ENCODE measurements at places on chromosomes 16 and 17. TPM values are rescaled to one million over a fixed set of nuclear protein-coding genes. Genes with fewer than 3 reads are reported as not detected.

C1QL1 gene
- 8.2 TPM for total RNA-seq

ZG16 gene
- total RNA-seq = not detected

FMNL1 gene
- 13.1 TPM for total RNA-seq

NEUROD2 gene
- not detected for total RNA-seq

LRRC37A gene
- total RNA-seq = 0.20 TPM

PRCD gene
- 0.48 TPM for total RNA-seq

DHRS11 gene
- 11.2 TPM for total RNA-seq

KRT33B gene
- total RNA-seq = 0.24 TPM

CCL1 gene
- not detected for total RNA-seq

KRT17 gene
- 35.9 TPM for total RNA-seq

CDRT15 gene
- 0.84 TPM for total RNA-seq

DNA sequence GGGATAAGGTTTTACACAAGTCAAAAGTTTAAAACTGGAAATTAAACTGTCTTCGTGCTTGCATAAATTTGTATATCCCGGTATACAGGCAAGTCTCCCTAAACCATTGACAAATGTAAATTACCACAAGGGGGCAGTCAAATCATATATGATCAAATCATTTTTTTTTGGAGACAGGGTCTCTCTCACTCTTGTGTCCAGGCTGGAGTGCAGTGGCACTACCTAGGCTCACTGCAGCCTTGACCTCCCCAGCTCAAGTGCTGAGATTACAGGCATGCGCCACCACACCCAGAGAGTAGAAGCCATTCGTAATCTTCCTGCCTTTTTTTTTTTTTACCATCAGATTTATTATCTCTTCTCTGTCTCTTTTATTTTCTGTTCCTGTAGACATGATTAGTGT, 18.5 kb downstream of the TOP2A start:
- DNase-seq = peak; percentile 42

GRCh38 chr16:50388496-50388895, 19.7 kb upstream of the BRD7 start:
- no peak for DNase-seq

DNA sequence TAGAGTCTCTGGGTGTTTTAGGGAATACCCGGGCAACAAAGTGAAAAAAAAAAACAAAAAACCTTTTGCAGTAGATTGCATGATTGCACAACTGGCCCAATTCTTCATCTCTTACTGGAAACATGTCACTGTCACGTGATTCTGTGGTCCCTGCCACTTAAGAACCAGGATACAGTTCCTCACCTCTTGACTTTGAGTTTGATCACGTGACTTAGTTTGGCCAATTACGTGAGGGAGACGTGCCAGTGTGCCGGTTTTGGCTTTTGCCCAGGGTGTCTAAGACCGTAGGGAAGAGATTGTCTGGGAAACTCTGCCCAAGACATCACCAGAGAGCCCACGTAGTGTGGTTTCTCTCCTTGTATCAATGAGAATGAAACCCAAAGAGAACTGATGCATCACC, 88.7 kb downstream of the GRIN2A start:
- peak; percentile 90 for DNase-seq

DNA sequence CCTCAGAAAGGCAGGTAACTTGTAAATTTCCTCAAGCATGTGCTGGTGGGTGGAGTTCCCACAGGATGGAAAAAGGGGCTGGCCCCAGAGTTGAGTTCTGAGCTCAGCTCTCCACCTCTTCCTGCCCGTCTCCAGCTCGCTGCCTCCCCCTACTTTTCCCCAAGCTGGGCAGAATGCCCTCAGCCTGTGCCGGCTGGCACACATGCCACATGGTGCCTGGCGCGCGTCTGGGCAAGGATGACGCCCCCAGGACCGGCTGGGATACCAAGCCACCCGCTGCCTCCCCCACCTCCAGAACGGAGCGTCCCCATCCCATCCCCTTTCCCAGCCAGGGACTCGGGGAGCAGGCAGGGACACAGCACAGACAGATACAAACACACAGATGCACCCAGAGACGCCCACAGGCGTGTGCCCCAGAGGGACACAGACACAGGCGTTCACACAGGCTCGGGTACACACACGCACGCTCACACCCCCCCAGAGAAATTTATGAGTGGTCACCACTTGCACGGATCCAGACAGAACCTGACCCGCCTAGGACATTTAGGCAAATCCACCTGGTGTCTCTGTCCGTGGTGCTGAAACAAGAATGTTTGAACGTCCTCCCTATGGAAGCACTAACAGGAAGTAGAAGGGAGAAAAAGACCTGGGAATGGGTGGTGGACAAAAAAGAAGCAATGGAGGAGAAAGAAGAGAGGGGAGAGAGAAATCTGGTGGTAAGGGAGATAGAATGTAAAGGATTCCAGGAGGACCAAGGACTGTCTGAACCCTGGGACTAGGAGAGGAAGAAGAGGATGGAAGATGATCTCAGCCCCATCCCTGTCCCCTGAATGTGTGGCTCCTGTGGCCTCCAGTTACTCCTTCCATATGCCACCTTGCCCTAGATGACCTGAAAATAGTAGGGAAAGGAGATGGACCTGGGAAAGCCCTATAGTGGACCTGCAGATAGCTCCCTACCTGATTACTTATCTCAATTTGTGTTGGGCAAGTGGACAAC, 15.5 kb downstream of the NEUROD2 start:
- DNase-seq = peak; percentile 42

- no peak for DNase-seq
Measured at GRCh38 chr17:28180449-28180848, 138.0 kb downstream of the NLK start.

DNA sequence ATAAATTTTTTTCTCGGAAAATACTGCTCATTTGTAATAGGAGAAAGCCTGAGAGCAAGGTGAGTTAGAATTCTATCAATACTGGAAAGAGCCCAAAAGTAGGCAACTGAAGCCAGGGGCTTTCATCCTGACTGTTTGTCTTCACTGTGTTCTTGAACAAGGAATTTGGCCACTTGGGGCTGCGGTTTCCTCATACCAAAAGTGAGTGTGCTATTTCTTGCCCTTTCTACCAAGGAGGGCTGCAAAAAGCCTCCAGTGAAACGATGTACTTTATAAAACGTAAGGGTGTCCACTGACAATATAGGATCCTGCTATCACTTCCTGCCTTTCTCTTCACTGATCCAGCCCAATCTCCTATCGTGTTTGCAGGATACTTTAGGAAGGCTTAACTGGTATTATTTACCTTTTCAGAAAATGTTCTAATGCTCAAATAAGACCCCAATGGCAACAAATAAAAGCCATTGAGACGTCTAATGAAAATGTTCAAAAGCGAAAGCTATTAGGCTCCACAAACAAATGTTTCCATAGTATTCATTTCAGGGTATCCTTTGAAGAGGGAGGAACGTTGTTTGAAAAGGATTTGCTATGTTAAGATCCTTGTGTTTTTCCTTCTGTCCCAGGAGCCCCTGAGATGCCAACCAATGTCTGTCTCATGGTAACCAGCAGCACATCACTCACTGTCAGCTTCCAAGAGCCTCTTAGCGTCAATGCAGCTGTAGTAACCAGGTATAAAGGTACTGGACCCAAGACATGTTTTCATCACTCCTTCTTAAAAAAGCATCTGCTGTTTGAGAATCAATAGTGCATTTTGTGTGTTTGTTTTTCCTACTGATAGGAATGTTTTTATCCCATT, 219.3 kb upstream of the NOG start:
- no peak for DNase-seq

- DNase-seq = no peak
Measured at GRCh38 chr16:55444754-55445485, 34.1 kb upstream of the MMP2 start.

DNA sequence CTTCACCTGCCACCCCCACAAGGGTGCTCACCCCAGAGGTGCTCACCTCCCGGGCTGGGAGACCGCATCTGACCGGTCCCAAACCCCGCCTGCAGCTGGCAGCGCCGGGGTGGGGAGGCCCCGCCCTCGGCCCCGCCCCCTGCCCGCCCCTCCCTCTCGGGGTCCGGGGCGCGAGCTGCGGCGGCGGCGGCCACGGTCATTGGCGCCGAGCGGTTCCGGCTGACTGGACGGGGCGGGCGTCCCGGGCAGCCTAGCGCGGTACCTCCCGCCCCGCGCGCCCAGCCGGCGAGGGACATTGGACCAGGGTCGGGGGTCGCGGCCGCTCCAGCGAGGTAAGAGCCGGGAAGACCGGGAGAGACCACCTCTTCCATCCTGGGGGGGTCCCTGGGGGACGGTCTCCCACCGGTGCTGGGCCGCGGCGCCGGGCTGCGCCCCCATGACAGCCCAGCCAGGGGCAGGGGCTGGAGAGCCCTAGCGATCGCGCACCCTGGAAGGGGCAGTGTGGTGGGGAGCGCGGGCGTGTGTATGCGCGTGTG, at the start of gene CACNG5:
Gene CACNG5 (plus strand): TSS at position 199 of the 536 bp plus-strand sequence. CDS start 42,216 bp downstream, outside the sequence.
- DNase-seq = no peak

DNA sequence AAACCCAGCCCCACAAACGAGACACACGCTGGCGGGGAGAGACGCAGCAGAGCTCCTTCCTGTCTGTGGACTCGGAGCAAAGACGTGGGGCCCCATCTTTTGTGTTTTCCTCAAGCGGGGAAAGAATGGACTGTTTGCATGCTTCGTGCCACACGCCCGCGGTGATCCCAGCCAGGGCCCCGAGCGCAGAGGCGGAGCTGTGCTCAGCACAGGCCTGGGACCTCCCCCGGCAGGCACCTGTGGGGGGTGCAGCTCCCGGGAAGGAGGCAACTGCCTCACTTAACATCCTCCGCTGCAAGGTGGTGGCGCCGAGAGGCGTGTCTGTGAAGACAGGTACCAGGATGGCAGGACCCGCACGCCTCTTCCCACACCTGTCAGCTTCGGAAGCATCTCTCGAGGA, 19.1 kb downstream of the TRARG1 start:
- DNase-seq = no peak

DNA sequence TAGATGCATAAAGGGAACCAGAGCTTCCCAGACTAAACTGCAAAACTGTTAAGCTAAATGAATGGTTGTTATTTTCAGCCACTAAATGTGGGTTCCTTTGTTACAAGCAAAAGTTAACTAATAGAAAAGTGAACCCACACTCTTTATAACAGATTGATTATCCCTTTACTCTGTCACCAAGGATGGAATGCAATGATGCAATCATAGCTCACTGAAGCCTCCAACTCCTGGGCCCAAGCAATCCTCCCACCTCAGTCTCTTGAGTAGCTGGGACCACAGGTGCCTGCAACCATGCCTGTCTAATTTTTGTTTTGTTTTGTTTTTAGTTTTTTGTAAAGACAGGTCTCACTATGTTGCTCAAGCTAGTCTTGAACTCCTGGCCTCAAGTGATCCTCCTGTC, 6.5 kb downstream of the KRT9 start:
- DNase-seq = no peak

GRCh38 chr17:44092051-44092450, 21.5 kb downstream of the G6PC3 start:
- no peak for DNase-seq

DNA sequence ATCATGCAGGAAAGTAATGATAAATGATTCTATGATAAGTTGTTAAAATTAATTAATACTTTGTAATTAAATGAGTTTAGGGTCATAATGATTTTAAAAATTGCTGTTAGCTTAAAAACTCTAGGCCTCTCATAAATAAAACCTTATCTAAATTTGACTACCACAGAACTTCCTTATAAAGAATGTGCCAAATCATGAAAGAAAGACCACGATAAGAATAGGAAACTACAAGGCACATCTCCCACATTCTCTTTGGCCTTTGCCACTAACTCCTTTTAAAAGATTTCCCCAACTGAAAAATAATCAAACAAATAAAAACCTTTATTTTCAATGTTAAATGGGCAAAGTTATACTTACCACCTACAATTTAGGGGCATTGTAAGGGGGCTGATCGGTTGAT, 164.6 kb upstream of the C17orf78 start:
- no peak for DNase-seq

- DNase-seq = no peak
Measured at GRCh38 chr17:48202959-48203358, 95.4 kb downstream of the SNX11 start.

- DNase-seq = no peak
Measured at GRCh38 chr17:78797691-78798585, 15.9 kb upstream of the CYTH1 start.

DNA sequence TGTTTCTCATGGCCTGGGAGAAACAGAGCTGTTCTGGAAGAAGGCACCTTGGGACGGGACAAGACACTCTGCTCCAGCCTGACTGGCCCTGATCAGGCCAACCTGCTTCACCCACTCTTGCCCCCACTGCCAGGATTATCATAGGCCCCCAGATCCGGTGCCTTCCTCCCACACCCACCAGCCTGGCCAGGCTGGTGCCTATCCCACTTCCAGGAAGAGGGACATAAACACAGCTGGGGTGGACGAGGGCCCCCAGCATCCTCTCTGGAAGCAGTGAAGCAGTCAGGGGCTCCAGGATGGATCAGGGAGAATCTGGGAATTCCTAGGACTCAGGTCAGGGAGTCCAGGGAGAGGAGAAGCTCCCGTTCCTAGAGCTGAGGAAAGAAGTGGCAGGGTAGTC, 16.9 kb upstream of the ITGA3 start:
- DNase-seq = no peak

DNA sequence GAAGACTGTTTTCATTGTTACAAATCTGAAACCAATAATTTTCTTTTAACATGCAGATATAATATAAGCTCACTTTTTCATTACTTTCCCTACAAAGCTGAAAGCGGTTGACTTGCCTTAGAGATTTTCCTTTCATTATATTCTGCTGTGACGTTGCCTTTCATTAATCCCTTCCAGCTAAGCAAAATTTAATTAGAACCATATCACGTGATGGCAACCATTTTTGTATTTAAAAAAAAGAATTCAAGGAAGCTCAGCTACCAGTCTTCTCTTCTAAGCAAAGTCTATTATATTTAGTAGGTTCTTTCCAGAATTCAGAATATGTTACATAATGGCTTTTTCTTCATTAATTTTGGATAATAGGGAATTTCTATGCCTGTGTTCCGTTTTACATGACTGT, 186.5 kb downstream of the PRKCA start:
- DNase-seq = no peak

GRCh38 chr17:19334331-19334730, 28.2 kb downstream of the B9D1 start:
- no peak for DNase-seq

DNA sequence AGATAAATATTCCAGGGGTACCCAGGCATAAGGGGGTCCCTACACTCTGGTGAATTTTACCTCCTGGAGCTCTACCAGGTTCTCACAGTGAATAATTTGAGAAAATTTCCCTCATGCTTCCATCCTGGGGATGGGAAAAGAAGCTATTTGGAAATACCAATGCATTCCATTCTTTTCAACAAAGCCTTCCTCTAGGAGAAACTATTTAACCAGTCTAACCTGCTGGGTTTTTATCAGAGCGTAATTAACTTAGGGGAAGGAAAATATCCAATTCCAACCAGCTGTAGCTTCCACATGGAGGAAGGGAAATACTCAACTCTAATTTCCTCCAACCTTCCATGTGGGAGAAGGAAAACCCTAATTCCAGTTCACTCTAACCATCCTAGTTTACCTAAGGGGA, 17.0 kb downstream of the MFSD6L start:
- DNase-seq = no peak

GRCh38 chr16:81497690-81498089, 53.1 kb downstream of the CMIP start:
- DNase-seq = no peak

- peak; percentile 48 for DNase-seq
Measured at GRCh38 chr17:72726936-72727335, 365.6 kb downstream of the SLC39A11 start.

GRCh38 chr17:32317353-32317752, 24.6 kb downstream of the C17orf75 start:
- DNase-seq = no peak
